ENCODE measurements at places on chromosomes 12 and 14.

GRCh38 chr12:3777206-3777809 lies 24.4 kb upstream of the CRACR2A start:
- DNase-seq = no peak

- no peak for DNase-seq
Observed at GRCh38 chr12:130552483-130552996, 163.6 kb downstream of the RIMBP2 start.

DNA sequence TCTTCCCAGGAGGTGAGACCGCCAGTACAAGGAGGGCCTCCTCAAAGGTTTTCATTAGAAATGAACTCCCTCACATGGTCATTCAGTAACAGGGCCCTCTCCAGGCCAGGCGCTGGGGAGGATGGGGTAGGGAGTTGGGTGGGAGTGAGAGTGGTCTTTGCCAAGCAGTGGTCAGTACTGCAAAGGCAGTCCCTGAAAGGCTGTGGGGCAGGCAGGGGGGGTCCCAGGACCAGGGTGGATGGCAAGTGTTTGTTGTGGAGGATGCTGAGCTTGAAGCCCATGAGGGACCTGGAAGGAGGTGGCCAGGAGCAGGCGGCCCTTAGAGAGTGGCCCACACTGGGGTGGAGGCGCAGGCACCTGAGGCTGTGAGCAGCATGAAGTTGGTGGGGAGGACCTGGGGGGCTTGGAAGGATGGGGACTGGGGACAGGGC lies 26.1 kb downstream of the CEP170B start:
- DNase-seq = no peak

DNA sequence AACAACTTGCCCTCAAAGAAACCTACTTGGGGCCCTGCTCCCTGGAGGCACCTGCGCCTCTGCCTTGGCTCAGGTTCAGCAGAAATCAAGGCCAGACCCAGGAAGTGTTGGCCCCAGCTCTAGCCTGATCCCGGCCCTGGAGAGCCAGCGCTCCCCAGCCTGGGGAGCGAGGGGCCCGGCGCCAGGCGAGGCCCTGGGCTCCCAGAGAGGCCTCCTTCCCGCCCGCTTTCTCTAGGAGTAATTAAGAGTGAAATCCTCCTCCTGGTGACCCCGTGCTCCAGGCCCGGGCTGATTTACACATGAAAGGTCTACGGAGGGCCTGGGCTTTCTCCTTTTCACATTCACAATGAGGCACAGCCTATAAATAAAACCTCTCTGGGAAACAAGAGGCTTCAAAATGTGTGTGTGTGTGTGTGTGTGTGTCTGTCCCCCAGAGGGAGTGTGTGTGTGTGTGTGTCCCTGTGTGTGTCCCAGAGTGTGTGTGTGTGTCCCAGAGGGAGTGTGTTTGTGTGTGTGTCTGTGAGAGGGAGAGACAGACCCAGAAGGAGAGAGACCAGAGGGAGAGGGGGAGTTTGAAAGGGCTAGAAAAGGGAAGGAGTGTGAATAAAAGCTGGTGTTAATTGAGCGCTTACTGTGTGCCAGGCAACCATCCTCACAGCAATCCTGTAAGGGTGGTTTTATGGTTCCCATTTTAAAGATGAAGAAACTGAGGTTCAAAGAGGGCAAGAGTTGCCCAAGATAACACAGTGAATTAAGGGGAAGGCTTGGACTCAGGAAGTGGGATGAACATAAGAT lies 23.8 kb upstream of the COX6A1 start:
- no peak for DNase-seq

- no peak for DNase-seq
Observed at GRCh38 chr14:32167907-32168306, 33.9 kb upstream of the RNU6-7 start.
